Vein endothelial cell (primary cell): ENCODE measurements at places on chromosomes 7 and 10. TPM values are rescaled to one million over a fixed set of nuclear protein-coding genes. Genes with fewer than 3 reads are reported as not detected.

The MNX1 gene
- total RNA-seq: not detected in 2 replicates

The OR2A5 gene
- total RNA-seq: not detected in 2 replicates

The BAIAP2L1 gene
- 0.76 and 0.98 TPM in 2 replicates for total RNA-seq

The CLEC2L gene
- total RNA-seq: not detected in 2 replicates

The CXCL12 gene
- 6.5 and 25.6 TPM in 2 replicates for total RNA-seq

The NEUROG3 gene
- total RNA-seq: not detected in 2 replicates

The MCM7 gene
- total RNA-seq: 70.6 and 98.1 TPM in 2 replicates

The A1CF gene
- total RNA-seq: not detected in 2 replicates

The CPA1 gene
- total RNA-seq: not detected in 2 replicates

The HSPA12A gene
- under 0.01 and 0.29 TPM in 2 replicates for total RNA-seq

The POM121L12 gene
- not detected in 2 replicates for total RNA-seq

The OR6B1 gene
- total RNA-seq: not detected in 2 replicates

The ANKMY2 gene
- total RNA-seq: 10.8 and 12.8 TPM in 2 replicates

The MRC1 gene
- total RNA-seq: 0.33 and 0.38 TPM in 2 replicates

The PLXNA4 gene
- total RNA-seq: 33.2 and 50.6 TPM in 2 replicates

The RBP3 gene
- total RNA-seq: not detected in 2 replicates

The UNCX gene
- total RNA-seq: not detected in 2 replicates

The TLL2 gene
- 0.10 TPM in 1 of 2 replicates, not detected in the other for total RNA-seq

The TRIM50 gene
- total RNA-seq: not detected in 2 replicates

The CSTF2T gene
- total RNA-seq: 20.1 and 21.2 TPM in 2 replicates

The PLAC9 gene
- total RNA-seq: 2.3 and 2.5 TPM in 2 replicates
